ENCODE measurements at places on chromosomes 12 and 14.

GRCh38 chr12:6062757-6063735 is 61.4 kb downstream of the VWF start:
- peak; percentile 81 for DNase-seq

GRCh38 chr12:42908712-42909111 is 319.2 kb upstream of the PRICKLE1 start:
- DNase-seq, result no peak

- peak; percentile 78 for DNase-seq
These were observed 176.7 kb upstream of the SEL1L start for GRCh38 chr14:81710232-81710845.

- DNase-seq, result no peak
These were observed 568 bp downstream of the CCDC184 start for GRCh38 chr12:48183876-48184548.

GRCh38 chr14:44316647-44317440 is 190.2 kb downstream of the FSCB start:
- peak; percentile 75 for DNase-seq

- peak; percentile 60 for DNase-seq
These were observed 12.5 kb upstream of the MAP3K9 start for GRCh38 chr14:70821584-70822529.

DNA sequence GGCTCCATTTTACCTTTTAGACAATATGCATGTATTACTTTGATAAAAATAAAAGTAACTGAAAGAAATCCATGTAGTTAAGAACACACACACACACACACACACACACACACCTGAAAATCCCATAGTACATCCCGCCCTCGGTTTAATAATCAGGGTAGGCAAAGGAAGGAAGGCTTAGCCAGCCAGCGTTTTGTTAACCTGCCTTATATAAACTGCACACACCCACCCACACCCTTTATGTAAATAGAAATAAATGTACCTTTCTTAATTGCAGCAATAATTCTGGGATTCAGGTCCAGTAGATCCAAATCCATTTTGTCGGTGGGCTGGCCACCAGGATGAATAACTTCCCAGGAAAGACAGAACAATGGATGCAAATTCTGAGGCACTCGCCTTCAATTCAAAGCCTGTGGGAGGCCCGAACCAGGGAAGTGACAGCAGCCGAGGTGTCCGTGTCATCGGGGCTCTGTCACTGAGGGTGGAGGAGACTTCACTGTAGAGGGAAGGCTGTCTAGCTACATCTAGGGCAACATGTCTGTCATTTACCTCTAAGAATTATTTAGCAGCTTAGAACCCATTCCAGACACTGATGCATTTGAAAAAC is 4.4 kb downstream of the XRCC3 start:
- DNase-seq, result no peak

DNA sequence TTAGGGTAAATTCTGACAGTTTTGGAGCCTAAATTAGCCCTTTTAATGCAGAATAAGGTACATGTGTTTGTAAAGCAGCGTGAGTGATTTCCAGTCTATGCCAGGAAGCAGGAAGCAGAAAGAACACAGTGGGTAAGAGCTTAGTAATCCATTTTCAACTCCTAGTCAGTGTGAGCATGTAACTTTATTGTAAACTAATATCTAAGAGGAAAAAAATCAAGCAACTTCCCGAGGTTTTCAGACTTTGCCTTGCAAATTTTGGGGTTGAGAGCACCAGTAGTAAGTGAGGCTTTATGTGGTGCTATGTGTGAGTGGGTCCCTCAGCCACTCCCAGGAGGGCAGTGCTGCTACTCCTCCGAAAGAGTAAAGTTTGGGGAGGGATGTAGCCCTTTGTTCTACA is 2.9 kb downstream of the CIPC start:
- no peak for DNase-seq
